Lung microvascular endothelial cell (primary cell): ENCODE measurements at places on chromosomes 5 and 9.

DNA sequence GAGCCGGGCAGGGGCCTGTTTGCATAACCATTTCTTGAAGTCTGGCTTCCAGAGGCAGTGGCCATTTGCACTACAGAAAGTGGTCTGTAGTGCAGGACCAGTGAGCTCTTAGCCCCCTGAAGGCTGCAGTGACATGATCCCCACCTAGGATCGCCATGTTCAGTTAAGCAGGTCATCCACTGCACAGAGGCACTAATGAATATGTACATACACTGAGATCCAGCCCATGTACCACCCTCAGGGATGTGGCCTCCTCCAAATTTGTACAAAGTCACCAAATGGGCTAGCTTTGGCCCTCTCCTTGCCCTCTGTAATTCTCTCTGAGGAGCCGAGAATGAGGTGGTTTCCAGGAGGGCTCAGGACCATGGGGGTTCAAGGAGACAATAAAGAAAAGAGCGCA lies 8.3 kb upstream of the SUSD3 start:
- no peak for DNase-seq

DNA sequence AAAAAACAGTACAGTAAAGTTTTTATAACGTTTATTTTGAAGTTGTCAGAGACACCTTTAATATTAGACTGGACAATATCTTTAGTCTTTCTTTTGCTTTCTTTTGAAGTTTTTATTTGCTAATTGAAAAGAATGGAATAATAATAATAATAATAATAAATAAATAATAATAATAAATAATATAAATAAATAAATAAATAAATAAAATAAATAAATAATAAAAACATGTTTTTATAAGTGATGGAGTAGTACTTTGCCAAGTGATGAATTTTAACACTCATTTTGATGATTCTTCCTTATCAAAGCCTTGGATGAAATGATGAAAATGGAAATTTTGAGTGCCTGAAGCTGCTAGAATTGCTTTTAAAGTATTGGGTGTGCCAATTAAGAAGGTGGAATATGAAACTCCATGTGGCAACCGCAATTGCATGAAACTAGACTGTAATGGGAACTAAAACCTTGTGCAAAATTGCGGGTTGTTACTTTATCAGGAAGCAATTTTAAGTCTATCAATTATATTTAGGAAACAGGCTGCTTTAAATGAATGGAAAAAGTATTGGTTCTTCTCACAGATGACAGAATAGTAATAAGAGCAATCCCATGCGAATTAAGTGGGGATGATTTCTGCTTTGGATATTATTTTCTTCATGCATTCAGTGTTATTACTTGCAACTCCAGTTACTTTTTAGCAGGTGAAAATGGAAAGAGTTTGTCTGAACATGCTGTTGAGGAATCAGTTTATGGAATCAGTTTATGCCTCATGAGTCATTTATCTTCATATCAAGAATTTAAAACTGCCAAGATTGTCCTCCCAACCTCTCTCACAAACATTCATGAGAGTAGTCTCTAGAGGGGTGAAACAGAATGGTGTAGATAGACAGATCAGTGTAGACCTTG lies 4.6 kb downstream of the ANXA1 start:
- DNase-seq, result no peak

DNA sequence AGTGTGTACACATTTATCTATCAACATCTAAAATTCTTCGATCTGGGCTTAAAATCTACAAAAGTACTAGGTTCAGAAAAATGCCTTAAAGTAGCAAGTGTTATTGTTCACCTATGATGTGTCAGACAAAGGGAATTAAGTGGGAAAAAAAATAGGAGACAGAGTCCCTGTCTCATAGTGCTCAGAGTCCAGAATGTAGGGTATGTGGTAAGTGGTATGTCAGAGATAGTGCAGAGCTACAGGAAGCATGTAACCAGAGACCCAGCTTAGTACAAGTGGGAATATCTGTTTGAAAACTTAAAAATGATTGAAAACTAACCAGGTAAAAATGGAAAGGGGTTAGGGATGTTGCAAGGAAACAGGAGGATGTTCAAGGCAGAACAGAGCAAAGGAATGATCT lies 482.8 kb downstream of the ELAVL2 start:
- DNase-seq, result no peak

DNA sequence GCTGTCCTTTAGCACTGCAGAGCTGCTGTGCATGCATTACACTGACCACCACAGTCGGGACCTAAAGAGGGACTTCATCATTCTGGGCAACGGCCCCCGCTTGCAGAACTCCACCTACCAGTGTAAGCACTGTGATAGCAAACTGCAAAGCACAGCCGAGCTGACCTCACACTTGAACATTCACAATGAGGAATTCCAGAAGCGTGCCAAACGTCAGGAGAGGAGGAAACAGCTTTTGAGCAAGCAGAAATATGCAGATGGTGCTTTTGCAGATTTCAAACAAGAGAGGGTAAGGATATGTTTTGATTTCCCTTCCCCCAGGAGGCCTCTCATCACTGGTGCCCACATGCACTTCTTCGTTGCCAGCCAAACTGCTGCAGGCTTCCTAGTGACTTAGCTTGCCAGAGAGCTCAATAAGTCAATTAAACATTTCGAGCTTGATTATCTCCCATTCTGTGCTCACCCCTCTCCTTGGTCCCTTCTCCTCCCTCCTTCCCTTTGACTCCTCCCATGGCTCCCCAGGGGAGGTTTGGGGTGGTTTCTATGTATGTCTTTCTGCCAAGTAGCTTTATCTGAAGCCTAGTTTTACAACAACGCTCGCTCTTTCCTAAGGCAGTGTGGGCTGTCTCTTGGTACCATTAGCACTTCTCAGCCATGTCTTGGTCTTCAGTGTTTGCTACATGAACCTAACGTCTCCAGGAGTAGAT lies 66.7 kb downstream of the ZNF462 start:
- DNase-seq, result peak; percentile 30

- no peak for DNase-seq
Observed at GRCh38 chr9:112780450-112781036, 30.0 kb downstream of the SNX30 start.

GRCh38 chr9:117929868-117930267 lies 225.7 kb downstream of the TLR4 start:
- DNase-seq, result no peak

GRCh38 chr9:17090041-17090440 lies 44.8 kb upstream of the CNTLN start:
- DNase-seq, result no peak

DNA sequence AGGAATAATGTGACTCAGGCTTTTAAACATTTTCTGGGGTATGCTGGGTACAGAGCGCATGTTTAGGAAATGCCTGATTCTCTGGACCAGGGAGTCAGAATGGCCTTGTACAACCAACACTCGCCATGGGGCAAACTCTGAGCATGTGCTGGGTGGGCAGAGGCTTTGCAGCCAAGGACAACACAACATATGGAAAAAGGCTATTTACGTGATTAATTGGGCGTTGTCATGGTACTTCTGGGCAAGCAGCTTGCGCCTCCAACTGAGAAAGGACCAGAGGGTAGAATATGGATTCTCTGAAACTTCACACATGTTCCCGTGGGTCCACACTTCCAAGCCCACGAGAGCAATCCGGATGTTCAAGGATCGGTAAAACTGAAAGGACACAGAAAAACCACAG lies 49.1 kb downstream of the NIPAL4 start:
- peak; percentile 31 for DNase-seq

DNA sequence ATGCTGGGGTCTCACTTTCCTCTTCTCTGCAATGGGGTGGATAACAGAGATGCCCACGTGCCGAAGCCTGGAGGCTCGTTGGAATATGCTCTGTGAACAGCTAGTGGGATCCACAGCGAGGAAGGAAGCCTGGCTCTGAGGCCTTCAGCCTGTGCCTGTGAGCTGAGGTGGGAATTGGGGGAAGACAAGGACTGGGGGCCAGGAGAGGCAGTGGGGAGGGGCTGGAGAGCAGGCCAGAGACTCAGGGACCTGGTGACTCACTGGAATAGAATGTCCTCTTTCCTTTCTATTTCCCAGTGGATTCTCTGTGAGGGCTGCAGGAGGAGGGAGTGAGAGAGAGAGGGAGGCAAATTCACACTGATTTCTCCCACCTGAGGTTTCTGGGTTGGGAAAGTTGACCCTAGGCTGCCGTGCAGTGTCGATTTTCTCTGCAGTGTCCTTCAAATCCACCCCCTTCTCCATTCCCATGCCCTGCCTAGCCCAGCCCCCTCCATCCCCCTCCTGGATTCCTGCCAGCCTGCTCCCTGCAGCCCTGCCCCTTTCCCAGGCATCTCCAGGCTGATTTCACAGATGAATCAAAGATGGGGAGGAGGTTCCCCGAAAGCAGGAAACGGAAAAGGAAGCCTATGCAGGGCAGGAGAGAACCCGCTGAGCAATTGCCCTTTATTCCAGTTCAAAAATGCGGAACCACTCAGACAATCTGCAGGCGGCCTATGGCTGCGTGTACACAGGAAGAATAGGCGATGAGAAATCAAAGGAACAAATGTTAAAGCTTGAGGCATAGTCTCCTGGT lies 1.4 kb upstream of the SPAAR start:
- DNase-seq, result peak; percentile 68

DNA sequence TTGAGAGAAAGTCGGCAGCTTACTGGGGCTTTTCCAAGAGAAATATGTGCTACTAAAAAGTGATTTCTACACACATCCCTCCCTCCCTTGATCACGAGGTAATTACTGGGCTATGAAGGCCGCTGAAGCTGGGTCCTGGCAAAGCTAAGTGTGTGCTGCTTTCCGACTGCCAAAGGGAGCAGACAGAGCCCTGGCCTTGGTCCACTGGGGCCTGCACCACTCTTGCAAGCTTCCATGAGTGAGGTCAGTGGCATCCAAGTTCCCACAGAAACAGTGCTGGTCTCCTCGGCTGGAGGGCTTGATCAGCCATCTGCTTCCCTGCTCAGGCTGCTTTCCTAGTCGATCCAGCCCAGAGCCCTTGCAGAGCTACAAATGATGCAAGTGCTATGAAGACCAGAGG lies 154.8 kb upstream of the LHFPL2 start:
- DNase-seq, result no peak

DNA sequence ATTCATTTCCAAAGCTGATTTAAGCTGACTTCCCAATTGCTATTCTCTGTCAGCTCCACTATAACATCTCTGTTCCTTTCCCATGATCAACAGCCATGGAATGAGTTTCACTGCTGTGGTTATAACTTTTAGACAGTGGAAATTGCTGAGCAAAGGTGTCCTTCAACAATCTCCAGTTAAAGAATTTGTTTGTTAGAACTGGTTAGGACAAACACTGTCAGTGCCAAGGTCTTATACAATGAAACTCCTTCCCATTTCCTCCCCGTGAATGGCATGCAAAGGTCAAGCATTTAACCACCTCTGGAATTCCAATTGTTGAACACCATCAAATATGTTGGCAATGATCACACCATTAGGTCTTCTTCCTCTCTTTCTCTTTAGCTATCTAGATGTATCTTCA lies 45.7 kb upstream of the GHR start:
- DNase-seq, result peak; percentile 32

DNA sequence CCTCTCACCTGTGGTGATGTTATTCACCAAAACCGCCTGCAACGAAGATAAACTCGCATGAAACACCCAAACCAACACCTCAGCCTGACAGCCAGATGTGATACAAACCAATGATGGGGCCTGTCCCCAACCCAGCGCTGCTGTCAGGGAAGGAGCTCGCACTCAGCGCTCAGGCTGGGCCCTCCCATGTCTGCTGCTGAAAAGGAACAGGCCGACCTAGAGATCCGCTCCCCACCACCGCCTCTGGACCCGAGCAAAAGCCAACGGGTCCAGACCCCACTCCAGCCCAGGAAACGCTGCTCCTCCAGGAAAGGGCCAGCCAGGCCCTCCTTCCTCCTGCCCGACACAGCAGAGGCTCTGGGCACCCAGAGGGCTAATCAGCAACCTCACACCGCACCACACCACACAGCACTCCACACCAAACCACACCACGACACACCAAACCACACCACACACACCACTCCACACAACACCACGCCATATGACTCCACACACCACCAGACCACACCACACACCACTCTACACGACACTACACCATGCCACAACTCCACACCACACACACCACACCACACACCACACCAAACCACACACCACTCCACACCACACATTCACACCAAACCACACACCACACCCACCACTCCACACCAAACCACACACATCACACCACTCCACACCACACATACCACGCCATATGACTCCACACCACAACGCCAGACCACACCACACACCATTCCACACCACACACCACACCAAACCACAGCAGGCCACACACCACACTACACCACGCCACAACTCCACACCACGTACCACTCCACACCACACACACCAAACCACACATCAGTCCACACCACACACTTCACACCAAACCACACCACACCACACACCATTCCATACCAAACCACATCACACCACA lies 46.5 kb downstream of the GOLM1 start:
- no peak for DNase-seq

GRCh38 chr9:113558632-113559502 lies 95.3 kb downstream of the RGS3 start:
- DNase-seq, result peak; percentile 79

GRCh38 chr5:81207009-81207408 lies 26.1 kb upstream of the CKMT2 start:
- no peak for DNase-seq

DNA sequence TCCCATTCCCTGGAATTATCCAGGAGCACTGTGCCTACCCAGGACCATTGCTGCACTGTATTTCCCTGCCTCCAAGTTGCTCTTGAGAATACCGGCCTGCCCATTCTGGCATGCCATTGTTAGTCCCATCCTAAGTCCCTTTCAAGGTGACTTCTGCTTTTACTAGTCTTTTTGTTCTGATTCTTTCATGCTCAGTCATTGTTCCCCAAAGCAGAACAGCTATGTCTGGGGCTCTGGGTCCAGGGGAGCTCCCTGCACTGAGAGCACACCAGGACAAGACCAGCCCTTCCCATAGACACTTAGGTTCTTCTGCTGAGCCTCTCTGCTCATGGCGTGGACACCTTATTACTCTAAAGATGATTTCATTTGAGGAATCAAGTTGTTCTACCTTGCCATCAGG lies 388.9 kb upstream of the KLF4 start:
- no peak for DNase-seq

- DNase-seq, result peak; percentile 15
Observed at GRCh38 chr9:78130004-78130403, 98.4 kb upstream of the GNAQ start.

- no peak for DNase-seq
Observed at GRCh38 chr5:44613936-44614335, 194.8 kb upstream of the MRPS30 start.

- DNase-seq, result no peak
Observed at GRCh38 chr9:88775966-88776365, 215.3 kb upstream of the S1PR3 start.
